Mesothelial cell of epicardium (in vitro differentiated cells): ENCODE measurements at places on chromosomes 4 and X.

GRCh38 chr4:142416121-142416520 lies 430.0 kb downstream of the INPP4B start:
- no peak for DNase-seq

DNA sequence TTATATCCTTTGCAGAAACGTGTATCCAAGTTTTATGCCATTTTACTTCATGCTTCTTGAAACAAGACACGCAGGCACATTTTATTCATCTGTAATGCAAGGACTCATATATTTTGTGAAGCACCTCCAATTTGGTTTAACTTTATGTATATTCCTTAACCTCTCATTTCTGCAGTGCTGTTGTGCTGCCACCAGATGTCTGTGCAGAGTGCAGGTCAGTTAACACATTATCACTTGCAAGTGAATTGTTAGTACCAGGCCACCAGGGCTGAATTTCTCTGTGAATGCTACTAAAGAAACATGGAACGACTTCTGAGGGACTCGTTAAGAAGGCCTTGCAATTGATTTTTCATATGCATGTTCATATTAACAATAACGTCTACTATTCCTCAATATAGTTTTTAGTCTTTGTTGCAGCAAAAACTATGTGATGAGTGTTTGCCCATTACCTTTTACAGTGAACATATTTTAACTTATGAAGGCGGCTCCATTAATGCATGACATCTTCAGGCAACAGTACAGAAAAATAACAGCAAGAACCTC lies 770.3 kb downstream of the NLGN4X start:
- DNase-seq, result no peak

GRCh38 chrX:10217198-10217597 lies 60.4 kb downstream of the CLCN4 start:
- DNase-seq, result no peak

GRCh38 chr4:6071959-6072720 lies 53.9 kb upstream of the C4orf50 start:
- DNase-seq, result no peak

GRCh38 chr4:75878246-75878756 lies 24.0 kb downstream of the PPEF2 start:
- no peak for DNase-seq

DNA sequence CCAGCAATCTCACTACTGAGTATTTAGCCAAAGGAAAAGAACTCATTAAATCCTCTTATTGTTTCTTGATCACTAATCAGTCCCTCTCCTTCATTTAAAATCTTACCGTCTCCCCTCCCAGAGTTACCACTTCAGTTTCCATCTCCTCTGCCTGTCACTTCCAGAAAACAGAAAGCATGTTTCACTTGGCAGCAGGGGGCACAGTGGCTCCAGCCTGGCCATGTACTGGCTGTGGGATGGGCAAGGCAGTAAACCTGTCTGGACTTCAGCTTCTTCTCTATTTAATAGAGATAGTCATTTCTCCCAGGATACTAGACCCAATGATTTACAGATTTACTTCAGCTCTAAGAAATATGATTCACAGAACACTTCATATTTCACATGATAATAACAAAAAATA lies 63.2 kb downstream of the CD40LG start:
- no peak for DNase-seq

DNA sequence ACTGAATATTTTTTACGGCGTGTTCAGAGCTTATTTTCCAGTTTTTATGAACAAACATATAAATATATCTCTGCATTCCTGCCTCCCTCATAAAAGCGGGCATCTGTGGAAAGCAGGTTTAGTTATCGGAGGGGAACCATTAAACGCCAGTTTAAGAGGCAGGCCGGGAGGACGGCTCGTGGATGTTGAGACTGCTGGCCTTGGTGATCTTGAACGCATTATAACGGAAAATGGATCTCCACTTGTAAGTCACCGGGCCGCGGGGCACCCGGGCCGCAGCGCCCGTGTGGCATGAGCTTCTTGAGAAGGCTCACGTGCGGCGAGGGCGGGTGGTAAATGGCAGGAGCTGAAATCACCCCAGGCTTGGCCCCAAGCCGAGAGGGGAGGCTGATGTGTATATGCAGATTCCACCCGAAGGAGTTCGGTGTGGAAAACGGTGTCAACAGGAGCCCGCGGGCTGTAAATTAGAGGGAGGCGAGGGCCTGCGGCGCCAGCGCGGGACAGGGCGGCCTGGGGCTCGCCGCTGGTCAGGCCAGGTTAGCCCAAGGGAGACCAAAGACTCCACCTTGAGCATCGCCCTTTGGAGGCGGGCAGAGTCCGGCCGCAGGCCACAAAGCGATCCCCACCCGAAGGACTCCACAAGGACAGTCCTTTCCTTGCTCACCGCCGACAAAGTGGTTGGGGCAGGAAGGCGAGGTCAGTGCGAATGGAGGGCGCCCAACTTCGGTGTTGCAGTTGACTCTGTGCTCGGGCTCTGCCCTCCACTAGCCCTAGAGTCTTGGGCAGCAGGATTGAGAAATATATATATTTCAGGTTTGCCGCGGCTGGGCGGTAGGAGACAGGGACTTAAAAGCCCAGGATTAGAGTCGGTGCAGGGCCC lies 1.3 kb upstream of the HAND2 start:
- no peak for DNase-seq

DNA sequence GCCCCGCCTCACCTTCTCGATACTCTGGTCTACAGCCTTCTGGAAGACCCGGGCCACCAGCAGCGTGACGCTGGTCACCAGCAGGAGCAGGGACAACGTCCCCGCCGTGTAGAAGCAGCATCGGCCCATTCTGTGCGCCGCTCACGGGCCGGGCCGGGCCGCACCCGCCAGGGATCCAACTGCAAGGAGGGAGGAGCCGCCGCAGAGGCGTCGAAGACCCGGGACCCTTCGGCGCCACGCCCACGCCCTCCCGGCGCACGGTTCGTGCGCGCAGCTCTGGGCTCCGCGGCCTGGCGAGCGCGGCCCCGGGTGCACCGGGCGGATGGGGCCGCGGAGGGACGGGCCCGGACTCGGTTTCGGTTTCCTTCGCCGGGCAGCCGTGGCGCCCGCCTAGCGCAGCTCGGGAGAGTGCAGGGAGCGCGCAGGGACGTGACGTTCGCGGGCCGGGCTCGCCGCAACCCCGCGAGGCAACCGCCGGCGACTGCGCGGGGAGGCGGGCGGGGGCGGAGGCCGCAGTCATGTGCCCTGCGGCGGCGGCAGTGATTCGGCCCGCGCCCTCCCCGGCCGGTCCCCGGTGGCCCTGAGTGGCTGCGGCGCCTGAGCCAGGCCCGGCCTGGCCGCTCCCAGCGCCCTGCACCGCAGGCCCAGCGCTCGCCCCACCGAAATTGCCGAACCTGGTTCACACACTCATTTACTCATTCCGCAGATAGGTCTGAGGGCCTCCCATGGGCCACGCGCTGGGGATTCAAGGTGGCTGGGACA lies at the start of gene SCARB2:
Gene SCARB2 (minus strand): TSS at position 410 of the 762 bp plus-strand sequence. CDS start 281 bp downstream, at position 129.
- peak; percentile 83 for DNase-seq

- DNase-seq, result no peak
Measured at GRCh38 chr4:55884093-55884850, 30.8 kb downstream of the EXOC1 start.

GRCh38 chr4:102439236-102439614 lies 61.9 kb upstream of the NFKB1 start:
- no peak for DNase-seq

DNA sequence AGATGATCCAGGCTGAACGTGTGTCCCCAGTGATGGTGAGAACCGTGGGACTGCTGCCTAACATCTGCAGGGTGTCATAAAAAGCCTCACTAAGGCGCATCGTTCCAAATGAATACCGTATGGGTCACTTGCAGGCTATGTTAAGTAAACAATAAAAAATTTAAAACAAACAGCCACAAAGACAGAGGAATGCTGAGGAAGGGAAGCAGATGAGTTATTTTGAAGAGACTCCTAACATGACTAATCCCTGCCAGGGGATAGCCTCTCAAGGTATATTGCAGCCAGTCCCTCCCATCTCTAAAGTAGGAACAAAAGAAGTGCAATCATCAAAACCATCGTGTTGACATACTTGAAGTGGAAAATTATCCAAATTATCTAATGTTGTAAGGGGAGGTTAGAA lies 83.8 kb downstream of the UNC5C start:
- no peak for DNase-seq

DNA sequence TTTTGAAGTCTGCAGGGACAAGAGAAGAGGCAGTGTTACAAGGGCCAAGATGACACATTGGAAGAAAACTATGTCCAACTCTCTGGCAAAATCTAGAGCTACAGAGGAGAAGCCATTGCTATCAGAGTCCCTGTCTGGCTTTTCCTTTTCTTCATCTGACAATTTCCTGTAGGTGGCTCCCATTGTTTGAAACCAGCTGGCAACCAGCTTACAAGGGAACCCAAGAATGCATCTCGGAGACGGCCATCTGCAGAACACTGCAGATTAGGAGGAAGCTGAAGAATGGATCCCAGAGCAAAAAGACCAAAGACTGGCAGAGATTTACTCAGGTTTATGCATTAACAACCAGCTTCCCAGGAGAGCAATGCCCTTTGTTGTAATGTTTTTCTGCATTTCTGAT lies 216.2 kb upstream of the CTSO start:
- DNase-seq, result no peak

- DNase-seq, result no peak
Measured at GRCh38 chr4:16715482-16715881, 183.0 kb downstream of the LDB2 start.

- no peak for DNase-seq
Measured at GRCh38 chr4:3042226-3042625, 32.1 kb downstream of the HTT-AS start.

DNA sequence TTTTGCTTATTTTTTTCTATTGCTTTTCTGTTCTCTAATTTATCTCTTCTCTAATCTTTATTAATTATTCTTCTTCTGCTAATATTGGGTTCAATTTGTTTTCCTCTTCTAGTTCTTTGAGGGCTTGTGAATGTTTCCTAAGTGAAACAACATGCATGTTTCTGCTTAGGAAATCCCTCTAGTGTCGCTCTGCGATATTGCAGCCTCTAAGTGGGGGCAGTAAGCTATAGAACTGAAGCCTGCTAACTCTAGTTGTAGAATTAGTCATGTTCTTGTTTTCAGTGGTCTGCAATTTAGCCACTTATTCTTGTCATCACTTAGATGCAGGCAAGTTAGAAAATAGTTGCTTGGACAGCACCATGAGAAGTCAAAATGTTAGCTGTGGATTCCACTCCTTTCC lies 222.6 kb downstream of the SPIN4 start:
- DNase-seq, result no peak
